ENCODE measurements at places on chromosomes 11 and 22.

- DNase-seq: no peak
Measured at GRCh38 chr11:113554526-113554925, 79.3 kb upstream of the DRD2 start.

DNA sequence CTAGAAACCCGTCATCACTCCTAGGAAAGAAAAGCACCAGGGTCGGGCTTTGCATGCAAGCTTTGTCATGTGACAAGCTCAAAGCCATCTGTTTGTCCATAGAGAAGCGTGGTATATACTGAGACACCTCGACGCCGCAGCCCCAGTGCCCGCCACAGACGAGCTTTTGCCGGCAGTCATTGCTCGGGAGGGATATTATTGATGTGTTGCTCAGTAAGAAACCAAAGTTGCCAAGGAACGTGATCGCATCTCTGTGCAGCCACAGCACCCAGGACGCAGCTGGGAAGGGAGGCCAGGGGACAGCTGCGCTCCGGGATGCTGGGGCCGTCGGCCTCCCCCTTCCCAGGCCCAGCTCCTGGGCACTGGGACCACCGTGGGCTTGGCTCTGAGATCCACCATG, 89.5 kb upstream of the KCNQ1OT1 start:
- no peak for DNase-seq

DNA sequence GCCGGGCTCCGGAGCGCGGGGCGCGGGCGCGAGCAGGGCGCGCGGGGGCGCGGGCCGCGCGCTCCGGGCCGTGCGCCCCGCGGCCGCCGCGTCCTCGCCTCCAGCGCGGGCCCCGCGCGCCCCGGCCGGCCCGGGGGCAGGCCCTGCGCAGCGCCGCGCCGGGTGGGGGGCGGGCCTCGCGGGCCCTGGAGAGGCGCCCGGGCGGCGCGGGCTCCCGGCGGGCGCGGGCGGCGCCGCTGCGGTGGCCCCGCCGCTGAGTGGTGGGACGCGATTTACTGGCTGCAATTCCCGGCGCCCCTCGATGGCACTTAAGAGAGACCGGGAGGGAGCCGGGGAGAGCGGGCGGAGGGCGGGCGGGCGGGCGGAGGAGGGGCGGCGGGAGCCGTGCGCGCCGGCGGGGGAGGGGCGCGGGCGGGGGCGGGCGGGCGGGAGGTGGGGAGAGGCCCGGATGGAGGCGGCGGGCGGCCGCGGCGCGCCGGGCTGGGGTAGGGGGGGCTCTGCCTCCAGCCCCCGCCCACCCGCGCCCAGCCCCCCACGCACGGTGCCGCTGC, 73.2 kb upstream of the TCF20 start:
- no peak for DNase-seq

- no peak for DNase-seq
Measured at GRCh38 chr11:75627906-75628668, 40.8 kb downstream of the MAP6 start.

- no peak for DNase-seq
Measured at GRCh38 chr11:129785383-129786111, 30.1 kb upstream of the TMEM45B start.

DNA sequence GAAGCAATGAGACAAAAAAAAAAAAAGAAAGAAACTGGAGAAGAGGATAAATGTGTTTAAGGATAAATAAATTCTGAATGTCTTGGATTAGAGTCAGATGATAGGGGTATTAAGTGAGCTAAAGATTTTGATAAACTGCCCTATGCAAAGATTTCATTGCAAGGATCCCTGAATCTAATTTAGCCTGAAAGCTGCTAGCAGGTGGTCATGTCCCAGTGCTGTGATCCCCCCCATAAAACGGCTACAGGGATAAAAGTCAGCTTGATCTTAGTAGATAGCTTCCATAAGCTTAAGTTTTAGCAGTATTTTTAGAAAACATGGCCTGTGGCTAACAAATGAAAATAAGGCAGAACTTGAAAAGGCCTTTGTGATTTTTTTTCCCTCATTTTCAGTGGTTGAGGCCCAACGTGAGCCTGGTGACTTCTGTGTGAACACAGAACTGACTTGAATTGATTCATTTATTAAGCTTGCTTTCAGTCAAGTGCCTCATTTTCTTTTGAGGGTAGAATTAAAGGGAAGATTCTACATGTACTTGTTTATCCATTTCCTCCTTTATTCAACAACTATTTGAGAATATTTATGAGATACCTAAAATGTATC, 44.5 kb downstream of the CD44 start:
- no peak for DNase-seq

DNA sequence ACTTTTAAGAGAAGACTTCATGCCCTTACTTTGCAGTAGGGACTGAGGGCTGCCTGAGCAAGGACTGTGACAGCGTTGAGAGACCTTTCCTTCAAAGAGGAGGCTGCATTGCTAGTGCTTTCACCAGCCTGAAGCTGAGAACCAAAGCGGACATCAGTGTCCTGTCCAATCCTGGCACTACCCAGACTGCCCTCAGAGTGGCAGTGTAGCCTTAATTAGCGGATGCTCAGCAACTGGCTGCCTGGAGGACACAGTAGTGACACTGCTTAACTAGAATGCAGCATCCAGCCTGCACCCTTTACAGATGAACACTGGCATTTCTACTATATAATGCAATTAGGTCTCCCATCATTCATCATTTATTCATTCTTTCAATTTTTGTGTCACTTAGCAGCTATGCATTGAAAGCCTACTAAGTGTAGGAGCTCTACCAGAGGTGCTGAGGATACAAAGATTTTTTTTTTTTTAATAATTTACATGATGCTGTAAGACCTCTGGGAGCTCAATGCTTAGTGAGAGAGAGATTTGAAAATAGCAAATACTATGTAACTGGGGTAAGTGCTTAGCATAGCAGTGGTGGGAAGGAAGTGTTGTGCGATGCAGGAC, 36.9 kb upstream of the SLC36A4 start:
- DNase-seq: peak; percentile 56

GRCh38 chr22:19656541-19657251, 57.6 kb upstream of the SEPTIN5 start:
- no peak for DNase-seq

DNA sequence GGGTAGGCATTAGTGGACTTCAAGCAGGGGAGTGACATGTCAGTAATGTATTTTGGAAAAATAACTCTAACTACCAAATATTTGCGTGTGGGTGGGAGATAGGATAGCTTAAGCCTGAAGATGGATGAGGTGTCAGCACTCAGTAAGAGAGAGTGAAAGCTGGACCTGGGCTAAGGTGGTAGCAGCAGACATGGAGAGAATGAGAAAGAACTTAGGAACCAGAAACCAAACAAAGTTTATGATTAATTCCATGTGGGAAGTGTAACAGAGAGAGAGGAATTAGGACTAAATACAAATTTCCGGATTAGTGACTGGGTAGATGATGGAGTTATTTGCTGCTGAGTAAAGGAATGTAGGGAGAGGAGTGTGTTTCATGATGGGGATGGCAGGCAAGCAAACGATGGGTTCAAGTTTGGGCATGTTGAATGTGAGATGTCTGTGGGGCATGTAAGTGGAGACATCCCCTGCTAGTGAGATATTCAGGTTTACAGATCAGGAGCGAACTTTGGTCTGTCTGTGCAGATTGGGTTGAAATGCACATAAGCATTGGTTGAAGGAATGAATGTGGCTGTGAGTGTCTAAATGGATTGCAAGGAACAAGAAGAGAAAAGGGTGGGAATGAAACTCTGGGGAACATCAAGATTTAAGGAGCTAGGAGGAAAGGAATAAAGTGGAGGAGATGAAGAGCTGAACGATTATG, 185.6 kb upstream of the MTMR2 start:
- DNase-seq: no peak

DNA sequence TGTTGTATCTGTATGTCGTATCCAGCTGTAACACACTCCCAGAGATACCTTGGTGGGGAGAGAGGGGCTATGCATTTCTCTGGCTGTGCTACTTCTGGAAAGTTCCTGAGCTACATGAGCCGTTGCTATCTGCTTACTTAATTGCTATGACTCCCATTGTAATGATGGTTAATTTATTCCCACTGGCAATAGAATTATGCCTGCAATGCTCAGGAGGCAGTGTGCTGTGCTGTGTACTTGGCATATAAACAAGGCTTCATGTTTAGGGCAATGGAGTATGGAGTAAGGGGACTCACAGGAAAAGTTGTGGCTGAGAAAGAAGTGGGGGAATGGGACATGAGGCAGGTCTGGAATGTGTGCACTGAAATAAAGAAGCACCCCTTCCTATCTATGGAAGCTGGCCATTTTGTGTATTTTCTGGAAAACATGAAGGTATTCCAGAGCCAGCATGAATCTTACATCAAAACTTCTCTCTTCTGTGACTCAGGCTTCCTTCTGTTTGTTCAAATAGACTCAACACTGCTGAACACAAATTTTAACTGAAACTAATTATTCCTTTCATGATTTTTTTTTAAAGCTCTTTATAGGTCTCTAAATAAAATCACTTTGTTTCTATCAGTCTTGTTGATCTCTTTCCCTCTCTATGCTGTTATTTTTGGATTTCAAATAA, 40.6 kb downstream of the CD44 start:
- DNase-seq: no peak

- DNase-seq: no peak
Measured at GRCh38 chr11:104529213-104529612, 365.3 kb upstream of the PDGFD start.

DNA sequence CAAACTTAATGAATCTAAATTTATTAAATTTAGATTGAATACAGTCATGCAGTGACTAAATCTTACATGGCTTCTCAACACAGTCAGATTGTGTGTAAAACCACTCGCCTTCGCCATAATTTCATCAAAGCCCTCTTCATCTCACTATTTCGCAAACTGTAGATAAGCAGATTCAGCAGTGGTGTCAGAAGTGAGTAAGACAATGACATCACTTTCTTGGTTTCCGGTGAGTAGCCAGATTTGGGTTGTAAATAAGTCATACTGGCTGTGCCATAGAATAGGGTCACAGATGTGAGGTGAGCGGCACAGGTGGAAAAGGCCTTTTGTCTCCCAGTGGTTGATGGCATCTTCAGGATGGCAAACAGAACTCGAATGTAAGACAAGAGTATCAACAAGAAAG, 3.4 kb downstream of the OR10A6 start:
- DNase-seq: no peak

GRCh38 chr11:66118847-66119246, 48.8 kb downstream of the PACS1 start:
- DNase-seq: no peak

DNA sequence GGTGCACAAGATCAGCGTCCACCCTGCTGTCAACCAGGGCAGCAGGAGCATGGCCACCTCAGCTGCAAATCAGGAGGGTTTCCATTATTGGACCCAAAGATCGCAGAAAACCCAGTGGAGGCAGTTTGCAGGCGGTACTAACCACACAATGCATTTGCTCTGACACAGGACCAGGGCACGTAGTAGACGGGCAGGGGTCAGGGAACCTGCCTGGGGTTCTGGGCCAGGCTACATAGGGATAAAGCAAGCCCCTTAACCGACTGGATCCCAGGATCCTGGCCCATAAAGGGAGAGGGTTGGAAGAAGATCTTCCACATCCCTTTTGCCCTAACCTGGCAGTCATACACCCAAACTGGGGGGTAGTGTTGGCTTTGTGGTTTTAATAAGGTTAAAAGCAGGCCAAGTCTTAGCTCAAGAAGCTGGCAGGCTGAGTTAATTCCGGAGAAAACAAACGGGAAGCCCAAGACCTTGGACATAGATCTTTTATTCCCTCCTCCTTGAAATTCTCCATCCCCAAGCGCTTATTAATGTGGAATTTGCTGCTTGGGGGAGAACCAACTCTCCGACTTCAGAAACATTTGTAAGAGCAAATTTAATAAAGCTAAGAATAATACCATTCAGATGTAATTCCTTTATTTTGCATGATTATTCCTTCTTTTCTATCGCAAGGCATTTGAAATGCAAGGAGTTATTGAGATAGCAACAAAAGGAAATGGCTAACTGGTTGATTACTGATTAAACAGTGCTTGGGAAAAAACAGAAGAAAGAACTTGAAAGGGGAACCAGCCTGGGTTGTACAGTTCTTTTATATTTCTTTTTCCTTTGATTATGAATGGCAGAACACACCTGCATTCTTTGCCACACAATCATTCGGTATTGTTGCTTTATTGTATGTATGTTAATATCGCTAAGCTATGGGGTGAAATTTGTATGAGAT, 6.3 kb upstream of the ARHGAP8 start:
- DNase-seq: no peak

- DNase-seq: no peak
Measured at GRCh38 chr11:100525635-100526034, 161.5 kb upstream of the ARHGAP42 start.

DNA sequence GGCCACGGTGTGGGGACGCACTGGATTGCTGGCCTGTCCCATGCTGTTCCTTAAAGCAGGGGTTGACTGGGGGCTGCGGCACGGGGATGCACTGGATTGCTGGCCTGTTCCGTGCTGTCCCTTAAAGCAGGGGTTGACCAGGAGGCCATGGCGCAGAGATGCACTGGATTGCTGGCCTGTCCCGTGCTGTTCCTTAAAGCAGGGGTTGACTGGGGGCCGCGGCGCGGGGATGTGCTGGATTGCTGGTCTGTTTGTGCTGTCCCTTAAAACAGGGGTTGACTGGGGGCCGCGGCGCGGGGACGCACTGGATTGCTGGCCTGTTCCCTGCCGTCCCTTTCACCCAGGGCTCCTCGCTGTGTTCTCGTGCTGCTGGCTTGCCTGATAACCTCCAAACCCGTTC, 383.4 kb downstream of the TBC1D22A start:
- DNase-seq: no peak

DNA sequence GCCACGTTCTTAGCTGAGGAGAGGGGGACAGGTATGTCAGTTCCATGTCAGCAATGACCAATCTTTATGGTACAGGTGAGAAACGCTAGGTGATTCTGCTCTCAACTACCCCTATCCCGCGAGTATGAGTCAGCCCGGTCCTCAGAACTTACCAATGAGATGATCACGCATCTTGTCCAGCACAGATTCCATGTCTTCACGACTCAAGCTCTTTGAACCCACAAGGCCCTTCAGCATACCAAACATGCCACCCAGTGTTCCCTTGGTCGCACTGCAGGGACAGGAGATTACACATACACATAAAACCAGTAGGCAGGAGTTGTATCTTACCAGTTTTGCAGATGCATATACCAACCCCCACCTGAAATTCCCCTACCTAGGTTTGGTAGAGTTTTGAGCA, 2.9 kb downstream of the SRPRA start:
- no peak for DNase-seq

GRCh38 chr11:66934950-66935779, 23.0 kb downstream of the PC start:
- DNase-seq: no peak

GRCh38 chr22:19757140-19757984, 3.2 kb upstream of the TBX1 start:
- DNase-seq: no peak

- DNase-seq: no peak
Measured at GRCh38 chr11:1302041-1302460, 7.4 kb downstream of the TOLLIP start.

DNA sequence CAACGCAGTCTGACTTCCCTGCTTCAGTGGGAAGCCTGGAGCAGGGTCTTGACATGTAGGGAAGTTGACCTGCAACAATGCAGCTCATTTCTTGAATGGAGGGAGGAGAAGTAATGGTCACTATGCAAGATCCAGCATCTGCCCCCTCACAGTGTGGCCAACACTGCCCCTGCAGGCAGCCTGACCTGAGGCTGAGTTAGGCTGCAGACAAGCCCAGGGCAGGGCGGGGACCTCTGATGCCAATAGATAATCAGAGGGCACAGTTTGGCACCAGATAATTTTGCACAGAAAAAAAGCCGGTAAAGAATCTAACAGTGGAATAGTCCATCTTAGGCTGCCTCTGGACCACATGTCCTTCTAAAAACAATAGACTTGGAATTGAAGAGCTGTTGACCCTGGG, 182.3 kb downstream of the DSCAML1 start:
- DNase-seq: no peak
